ENCODE measurements at places on chromosomes 13 and 19.

- no peak for DNase-seq
Measured at GRCh38 chr13:43626994-43627393, 159.8 kb downstream of the ENOX1 start.

- DNase-seq: no peak
Measured at GRCh38 chr13:97295283-97296182, 73.4 kb downstream of the MBNL2 start.

DNA sequence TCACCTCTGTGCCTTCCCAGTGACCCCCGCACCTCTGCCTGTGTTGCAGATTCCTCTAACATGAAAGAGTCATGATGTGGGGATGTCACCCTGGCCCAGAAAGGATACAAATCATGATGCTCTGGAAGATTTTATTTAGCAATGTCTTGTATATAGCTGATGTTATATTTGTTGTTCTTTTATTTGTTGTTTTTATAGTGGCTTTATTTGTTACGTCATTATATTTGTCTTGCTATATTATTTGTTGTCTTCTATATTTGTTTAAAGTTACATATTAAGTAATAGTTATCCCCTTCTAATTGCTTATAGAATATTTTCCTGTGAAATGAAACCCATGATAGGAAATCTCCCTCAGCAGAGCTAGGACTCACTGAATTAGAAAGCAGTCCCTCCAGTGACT, 1149.2 kb downstream of the UQCRFS1 start:
- DNase-seq: no peak

DNA sequence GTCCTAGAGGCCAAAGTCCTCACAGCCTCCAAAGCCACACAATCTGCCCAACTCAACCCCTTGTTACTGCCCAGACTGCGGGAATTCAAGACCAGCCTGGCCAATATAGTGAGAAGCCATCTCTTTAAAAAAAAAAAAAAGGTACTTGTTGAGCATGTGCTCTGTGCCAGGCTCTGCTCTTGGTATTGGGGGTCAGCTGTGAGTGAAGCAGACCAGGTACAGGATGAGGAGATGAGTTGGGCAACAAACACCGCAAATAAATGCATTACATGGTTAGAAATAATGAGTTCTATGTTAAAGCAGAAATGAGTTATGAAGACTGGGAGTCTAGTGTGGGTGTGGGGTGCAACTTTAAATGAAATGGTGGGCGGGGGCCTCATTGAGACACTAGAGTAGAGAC, 9.9 kb downstream of the GRIK5 start:
- no peak for DNase-seq

GRCh38 chr19:32542477-32543108, 38.4 kb upstream of the PDCD5 start:
- DNase-seq: no peak

DNA sequence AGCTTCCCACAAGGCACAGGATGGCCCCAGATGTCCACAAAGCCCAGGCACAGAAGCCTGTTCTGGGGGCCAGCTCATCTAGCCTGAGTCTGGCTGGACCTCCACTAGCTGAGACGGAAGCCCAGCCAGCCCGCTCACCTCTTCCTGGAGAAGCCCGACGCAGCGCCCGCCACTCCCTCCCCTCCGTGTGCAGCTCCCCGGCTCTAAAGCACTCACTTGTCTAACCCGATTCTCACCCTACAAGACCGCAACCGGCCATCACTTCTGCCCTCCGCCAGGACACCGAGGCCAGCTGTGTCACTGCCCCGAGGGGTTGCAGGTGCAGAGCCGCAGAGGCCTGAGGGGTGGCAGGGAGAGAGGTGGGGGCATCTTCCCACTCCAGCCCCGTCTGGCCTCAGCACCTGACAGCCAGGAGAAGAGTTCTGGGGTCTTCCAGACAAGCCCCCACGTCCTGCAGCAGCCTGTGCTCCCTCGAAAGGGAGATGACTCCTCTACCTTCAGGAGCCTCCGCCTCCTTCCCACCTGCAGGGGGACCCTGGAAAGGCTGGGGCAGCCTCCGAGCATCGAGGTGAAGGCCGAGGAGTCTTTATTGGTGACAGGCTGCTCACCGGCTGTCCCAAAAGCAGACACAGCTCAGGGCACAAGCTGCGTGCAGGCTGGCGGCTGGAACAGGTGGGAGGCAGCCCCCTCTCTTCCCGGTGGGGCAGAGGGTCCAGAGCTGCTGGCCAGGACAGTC, 5.9 kb upstream of the DIRAS1 start:
- DNase-seq: no peak

- DNase-seq: no peak
Measured at GRCh38 chr13:80717776-80718175, 376.9 kb upstream of the SPRY2 start.

DNA sequence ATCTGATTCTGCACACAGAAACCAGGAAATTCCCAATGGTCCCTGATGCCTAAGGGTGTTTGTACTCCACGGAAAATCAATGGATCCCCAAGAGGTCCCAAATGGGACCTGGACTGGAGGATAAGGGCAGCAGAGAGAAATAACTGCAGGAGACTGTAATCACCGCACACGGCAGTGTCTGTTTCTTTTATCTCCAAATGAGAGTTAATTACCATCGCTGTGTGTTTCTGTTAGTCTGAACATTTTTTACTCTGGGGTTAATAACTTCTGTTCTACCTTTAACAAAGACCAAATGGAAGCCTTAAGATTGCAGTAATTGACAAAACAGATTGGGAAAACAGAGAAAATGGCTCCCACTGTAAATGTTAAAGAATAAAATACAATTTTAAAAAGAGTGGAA, 320.9 kb downstream of the DCLK1 start:
- no peak for DNase-seq

- no peak for DNase-seq
Measured at GRCh38 chr13:113629866-113630265, 28.1 kb downstream of the ATP4B start.

- DNase-seq: no peak
Measured at GRCh38 chr19:38687837-38688378, 40.5 kb downstream of the ACTN4 start.

DNA sequence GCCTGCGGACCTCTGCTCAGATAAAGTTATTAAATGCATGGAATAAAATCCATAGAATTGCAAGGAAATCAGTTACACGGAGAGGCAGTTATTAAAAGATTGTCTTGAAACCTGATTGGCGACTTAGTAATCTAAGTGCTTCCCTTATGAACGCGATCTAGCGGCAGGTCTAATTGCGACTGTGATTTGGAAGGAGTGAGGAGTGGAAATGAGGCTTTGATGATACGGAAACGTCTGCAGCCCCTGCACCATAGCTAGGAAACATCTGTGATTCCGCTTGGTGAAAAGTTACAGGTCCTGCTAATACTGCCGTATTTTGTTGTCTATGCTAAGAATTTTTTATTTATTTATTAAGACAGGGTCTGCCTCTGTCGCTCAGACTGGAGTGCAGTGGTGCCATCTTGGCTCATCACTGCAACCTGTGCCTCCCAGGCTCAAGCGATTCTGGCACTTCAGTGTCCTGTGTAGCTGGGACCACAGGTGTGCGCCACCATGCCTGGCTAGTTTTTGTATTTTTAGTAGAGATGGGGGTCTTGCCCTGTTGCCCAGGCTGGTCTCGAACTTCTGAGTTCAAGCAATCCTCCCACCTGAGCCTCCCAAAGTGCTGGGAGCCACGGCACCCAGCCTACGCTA, 887 bp downstream of the NDUFS7 start:
- no peak for DNase-seq

GRCh38 chr13:98557937-98558792, 18.7 kb downstream of the STK24 start:
- no peak for DNase-seq

DNA sequence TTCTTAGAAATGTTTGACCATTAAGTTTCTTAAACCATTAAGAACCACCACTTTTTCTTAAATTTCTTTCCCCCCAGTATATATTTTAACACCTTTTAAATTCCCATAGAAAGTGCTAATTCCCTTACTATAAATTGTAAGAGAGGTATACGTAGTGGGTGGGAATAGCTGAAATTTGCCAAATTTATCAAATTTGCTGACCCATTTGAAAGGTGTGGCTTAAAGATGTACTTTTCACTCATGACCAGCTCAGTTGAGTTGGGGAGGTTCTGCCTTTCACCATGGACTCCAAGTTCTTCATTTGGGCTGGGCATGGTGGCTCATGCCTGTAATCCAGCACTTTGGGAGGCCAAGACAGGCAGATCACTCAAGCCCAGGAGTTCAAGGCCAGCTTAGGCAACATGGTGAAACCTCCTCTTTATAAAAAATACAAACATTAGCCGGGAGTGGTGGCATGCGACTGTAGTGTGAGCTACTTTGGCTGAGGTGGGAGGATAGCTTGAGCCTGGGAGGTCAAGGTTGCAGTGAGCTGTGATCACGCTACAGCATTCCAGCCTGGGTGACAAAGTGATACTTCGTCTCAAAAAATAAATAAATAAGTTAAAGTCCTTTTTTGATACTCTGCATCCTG, 133.2 kb downstream of the MRPL57 start:
- no peak for DNase-seq

DNA sequence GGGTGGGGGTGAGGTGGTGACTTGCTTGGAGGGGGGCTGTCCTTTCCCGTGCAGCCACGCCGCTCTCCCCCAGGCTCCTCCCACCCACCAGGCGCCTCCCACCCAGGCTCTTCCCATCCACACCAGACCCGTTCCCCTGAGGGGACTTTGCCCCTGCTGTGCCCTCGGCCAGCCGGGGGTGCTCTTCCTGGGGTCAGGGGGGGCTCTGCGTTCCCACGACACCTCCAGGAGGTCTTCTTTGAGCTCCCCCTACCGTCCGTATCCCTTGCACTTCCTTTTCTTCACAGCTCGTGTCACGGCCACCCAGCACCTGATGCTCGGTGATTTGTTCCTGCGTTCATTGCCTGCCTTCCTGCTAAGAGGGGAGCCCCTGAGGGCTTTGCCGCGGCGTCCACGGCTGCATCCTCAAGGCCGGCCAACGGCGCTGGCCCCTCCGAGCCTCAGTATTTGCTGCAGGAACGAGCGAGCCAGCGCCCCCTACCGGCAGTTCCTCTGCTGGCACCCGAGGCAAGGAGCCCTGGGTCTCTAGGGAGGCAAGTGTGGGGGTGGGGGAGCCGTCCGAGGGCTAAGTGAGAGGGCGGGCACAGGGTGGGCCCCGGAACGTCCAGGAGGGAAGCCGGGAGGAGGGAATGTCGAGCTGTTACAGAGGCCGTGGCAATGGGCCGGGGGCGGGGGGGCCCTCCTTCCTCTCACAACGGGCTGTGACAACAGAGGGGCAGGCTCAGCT, 11.8 kb downstream of the LRRC4B start:
- peak; percentile 48 for DNase-seq

GRCh38 chr19:15536350-15536749, 28.0 kb downstream of the CYP4F22 start:
- DNase-seq: no peak

GRCh38 chr13:38648912-38649311, 38.0 kb upstream of the FREM2 start:
- no peak for DNase-seq

DNA sequence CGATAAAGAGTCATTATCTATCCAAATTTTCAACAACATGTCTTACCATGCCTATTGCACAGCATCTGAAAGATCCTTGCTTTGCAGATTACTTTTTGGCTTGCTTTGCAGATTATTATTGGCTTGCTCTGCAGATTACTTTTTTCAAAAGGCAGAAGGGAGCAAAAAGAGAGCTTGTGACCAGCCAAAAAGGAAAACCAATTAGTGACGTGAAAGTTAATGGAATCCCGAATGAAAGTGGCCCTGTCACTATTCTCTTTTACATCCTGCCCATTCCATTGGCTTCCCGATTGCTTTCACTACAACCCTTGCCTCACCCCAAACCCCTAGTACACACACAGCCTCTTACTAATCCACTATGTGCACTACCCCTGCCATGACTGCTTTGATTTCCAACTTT, 81.3 kb downstream of the LHFPL6 start:
- DNase-seq: no peak

DNA sequence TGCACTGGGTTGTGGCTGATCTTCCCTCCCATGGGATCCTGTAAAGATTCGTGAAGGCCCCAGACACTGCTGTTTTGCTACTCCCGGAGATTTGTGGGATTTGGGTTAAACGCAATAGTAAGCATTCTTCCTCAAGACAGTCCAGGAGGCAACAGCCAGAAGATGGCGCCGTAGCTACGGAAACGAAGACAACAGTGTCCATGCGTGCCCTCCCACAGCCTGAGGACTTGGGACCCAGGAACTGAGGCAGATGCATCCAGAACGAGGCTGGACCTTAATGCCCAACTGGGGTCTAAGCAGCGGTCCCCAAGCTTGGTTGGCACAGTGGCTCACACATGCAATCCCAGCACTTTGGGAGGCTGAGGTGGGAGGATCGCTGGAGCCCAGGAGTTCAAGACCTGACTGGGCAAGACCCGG, 57.6 kb upstream of the ZNF507 start:
- DNase-seq: peak; percentile 21

- no peak for DNase-seq
Measured at GRCh38 chr13:97844151-97844550, 109.3 kb upstream of the IPO5 start.

GRCh38 chr19:1855828-1856255, 7.5 kb downstream of the KLF16 start:
- DNase-seq: no peak

DNA sequence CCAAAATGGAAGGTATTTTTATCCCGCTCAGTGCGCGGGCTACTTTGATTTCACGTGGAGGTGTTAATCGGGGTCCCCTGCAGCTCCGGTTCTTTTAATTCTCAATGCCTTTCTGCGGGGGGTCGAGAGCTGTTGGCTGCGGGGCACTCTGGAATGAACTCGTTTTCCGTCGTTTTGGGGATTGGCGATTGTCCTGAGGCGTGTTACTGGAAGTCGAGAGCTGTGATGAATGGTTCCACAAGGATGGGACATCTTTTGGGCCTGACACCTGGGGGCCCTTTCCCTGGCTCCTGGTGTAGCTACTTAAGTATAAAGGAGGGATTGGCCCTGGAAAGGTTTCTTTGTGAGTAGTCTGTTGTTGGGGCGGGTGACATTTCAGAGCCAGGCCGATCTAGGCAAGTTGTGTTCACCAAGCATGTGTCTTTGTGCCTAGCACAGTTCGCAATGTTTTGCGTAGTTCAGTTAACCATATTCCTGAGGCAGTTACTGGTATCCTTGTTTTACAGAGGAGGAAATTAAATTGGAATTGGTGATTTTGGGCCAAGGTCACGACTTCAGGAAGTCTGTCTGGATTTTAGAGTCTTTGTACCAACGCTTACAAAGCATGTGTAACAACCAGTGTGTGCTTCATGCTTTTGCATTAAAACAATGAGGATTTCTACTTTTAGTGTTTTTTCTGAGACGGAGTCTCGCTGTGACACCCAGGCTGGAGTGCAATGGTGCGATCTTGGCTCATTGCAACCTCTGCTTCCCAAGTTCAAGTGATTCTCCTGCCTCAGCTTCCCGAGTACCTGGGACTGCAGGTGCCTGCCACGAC, 846 bp downstream of the RPL13A start:
- no peak for DNase-seq

- no peak for DNase-seq
Measured at GRCh38 chr13:32850316-32851052, 165.7 kb upstream of the KL start.
